Stomach (tissue), 19 donors: ENCODE measurements at places on chromosomes 1 and 21. TPM values are rescaled to one million over a fixed set of nuclear protein-coding genes. Genes with fewer than 3 reads are reported as not detected.

DNA sequence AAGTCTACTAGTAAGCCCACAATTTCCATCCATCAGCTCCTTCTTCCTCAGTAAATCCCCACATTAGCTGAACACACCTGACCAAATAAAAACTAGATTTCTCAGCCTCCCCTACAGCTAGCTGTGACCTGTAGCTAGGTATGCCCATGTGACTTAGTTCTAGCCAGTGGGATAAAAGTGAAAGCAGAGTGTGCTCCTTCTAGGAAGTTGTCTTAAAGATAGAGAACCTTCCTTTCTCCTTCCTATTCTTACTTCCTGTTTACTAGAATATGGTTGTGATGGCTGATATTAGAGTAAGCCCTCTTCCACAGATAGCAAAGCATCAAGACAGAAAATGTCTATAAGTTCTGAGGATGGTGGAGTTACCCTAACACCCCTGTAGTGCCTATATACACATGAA is 67.0 kb downstream of the PIK3R3 start:
- no peaks in the 10 kb centered on the region for H3K27me3 ChIP-seq

DNA sequence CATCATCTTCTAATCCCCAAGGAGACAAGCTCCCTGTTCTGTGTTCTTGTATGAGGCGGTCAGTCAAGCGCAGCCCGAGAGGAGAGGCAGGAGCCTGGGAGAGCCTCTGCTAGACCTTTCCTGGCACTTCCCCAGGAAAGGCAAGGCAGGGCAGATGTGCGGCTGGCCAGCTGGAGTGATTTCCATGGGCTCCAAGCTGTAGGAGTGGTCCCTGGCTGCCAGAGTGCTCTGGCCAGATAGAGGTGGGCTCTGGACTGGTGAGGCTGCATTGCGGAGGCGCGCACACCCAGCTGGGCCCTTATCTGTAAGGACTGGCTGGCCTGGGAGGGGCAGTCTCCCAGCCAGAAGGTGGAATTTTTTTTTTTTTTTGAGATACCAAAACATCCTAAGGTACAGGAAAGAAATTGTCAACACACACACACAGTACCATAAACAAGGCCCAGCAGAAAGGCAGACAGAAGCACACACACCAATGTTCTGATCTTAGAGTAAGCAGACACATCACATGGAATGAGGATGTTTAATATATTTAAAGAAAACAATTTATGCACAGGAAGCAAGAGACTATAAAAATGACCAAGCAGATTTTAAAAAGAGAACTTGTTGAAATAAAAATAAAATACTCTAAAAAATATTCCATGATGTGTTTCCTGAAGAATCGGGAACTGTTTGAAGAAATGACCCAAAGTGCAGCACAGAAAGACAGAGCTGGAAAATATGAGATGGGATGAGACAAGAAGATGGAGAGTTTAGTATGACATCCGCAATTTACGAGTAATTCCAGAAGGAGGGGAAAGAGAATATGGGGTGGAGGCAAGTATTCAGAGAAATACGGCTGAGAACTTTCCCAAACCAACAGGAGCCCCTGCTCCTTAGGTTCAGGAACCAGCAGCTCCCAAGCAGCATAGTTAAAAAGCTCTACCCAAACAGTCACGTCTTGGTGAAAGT is 13.4 kb downstream of the IBA57 start:
- no peak overlapping the region for H3K4me3 ChIP-seq
- peak overlapping the region; percentile 69 for H3K27ac ChIP-seq
- peaks cover 18% of the 10 kb centered on the region for H3K36me3 ChIP-seq
- peaks cover 20% of the 10 kb centered on the region for H3K4me1 ChIP-seq
- no peaks in the 10 kb centered on the region for H3K27me3 ChIP-seq

DNA sequence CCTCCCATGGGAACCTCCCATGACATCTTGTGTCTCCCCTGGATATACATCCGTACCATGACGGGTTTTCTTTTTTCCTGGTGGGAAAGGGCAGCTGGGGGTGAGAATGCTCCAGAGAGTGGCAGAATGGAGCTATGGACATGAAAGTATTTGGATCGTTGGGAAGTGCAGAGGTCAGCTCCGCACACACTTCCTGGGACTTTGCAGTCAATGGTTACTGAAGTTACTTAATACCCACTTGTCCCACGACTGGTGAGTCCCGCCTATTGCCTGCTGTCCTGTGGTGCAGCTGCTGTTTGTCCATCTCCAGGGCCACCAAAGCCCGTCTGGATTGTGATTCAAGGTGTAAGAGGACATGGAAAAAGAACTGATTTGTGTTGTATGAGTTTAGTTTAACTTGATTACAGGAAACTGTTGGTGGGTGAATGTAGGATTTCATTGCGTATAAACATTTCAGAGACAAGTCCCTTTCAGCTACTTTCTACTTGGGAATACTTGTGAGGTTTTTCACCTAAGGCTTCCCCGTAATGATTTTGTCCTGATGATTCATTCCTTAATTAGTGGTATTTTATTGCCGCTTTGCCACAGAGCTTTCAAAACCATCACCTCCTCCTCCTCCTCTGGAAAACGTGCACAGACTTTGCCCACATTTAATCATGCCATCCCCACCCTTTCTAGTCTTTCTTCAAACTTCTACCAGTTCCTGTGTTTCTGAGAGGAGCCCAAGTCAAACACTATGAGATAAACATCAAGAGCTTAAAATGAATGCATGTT is 308.8 kb downstream of the KIF26B start:
- H3K4me3 ChIP-seq = no peak overlapping the region
- no peak overlapping the region for H3K27ac ChIP-seq
- H3K27me3 ChIP-seq = no peaks in the 10 kb centered on the region
- H3K4me1 ChIP-seq = no peaks in the 10 kb centered on the region
- no peak for DNase-seq

The KCNT2 gene
- 32.3 TPM for total RNA-seq

The LCE3E gene
- not detected for total RNA-seq

The CFHR5 gene
- not detected for total RNA-seq

The PDC gene
- total RNA-seq = not detected

DNA sequence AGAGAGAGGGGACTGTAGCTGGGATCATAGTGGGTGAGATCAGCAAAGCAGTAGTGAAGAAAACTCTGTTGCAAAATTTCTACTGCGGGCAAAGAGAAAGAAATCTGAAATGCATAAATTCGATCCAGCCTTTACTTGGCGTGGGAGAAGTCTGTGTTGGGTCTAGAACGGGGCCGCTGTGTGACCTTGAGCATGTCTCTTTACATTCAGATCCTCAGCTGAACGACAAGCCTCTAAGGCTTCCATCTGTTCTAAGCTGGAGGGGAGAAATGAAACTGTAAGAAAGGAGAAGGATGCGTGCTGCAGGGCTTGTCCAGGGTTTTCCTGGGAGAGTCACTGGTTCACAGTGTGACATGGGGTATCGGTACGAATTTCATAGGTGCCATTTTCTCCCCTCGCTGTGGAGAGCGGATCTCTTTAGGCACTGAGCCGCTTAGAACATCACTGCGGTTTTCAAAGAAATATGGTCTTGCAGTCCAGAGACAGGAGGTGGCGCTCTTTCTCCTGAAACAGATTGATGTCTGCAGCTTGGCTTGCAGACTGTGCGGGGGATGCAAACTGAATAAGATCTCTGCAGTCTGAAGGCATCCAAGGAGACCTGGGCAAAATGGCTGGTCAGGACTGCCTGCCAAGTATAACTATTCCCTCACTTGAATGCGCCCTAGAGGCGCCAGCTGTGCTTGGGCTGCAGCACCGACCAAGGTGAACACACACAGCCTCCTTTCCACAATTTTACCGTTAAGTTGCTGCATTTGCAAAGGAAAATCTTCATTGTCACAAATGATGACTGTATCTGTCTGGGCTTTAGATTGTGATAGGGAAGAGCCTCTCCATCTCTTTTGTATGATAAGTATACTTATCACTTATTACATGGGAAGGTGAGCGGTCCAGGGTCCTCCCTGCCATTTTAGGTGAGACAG is 104.1 kb downstream of the XCL2 start:
- H3K4me1 ChIP-seq = peaks cover 12% of the 10 kb centered on the region
- H3K36me3 ChIP-seq = no peaks in the 10 kb centered on the region
- H3K27ac ChIP-seq = no peak overlapping the region
- peak; percentile 94 for DNase-seq
- H3K27me3 ChIP-seq = no peaks in the 10 kb centered on the region
- peak overlapping the region; percentile 31 for H3K4me3 ChIP-seq

- no peaks in the 10 kb centered on the region for H3K4me1 ChIP-seq
- no peak overlapping the region for H3K4me3 ChIP-seq
- no peak overlapping the region for H3K27ac ChIP-seq
- no peaks in the 10 kb centered on the region for H3K27me3 ChIP-seq
- H3K36me3 ChIP-seq = no peaks in the 10 kb centered on the region
Observed at GRCh38 chr1:211587123-211587522, 8.2 kb upstream of the SLC30A1 start.

DNA sequence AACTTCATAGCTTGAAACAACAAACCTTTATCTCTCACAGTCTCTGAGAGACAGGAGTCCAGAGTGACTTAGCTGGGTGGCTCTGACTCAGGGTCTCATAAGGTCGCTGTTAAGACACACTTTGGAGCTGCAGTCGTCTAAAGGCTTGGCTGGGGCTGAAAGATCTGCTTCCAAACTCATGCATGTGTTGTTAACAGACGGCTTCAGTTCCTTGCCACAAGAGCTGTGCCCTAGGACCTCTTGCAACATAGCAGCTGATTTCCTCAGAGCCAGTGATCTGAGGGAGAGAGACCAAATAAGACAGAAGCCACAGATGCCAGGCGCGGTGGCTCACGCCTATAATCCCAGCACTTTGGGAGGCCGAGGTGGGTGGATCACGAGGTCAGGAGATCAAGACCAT is 176.8 kb downstream of the DISC1 start:
- H3K4me1 ChIP-seq = no peaks in the 10 kb centered on the region
- no peaks in the 10 kb centered on the region for H3K36me3 ChIP-seq
- H3K27ac ChIP-seq = no peak overlapping the region
- H3K4me3 ChIP-seq = no peak overlapping the region
- no peaks in the 10 kb centered on the region for H3K27me3 ChIP-seq

The BCL2L15 gene
- 425 TPM for total RNA-seq

- H3K36me3 ChIP-seq = no peaks in the 10 kb centered on the region
- peak; percentile 92 for DNase-seq
- H3K4me3 ChIP-seq = no peak overlapping the region
- peaks cover 53% of the 10 kb centered on the region for H3K4me1 ChIP-seq
- H3K27me3 ChIP-seq = no peaks in the 10 kb centered on the region
- peak overlapping the region; percentile 81 for H3K27ac ChIP-seq
Observed at GRCh38 chr1:234535763-234536515, 57.0 kb upstream of the TARBP1 start.

DNA sequence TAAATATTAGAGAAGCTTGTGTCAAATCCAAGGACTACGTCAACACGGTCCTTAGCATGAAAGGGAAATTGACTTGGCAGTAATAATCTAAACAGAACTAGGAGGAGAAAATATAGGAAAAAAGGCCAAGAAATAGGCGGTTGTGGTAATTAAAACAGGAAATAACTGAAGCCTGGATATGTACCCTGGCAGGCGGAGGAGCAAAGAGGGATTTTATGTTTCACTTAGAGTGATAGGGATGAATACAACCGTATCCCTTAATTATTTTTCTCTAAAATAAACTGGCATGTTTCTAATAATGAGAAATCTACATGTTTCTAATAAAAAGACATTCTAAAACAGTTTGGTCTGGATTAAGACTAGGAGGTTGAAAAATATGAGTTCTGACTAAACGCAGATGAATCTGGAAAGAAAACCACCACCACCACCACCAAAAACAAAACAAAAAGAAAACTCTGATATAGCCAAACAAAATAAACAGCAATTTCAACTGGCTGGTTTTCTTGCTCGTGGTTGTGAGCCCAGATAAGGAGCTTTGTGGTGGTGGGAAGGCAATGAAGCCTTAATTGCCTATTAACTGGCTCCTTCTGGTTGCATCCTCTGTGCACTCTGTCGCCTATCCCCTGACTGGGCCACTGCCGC is 334.2 kb upstream of the SNX7 start:
- no peak overlapping the region for H3K4me3 ChIP-seq
- H3K27me3 ChIP-seq = no peaks in the 10 kb centered on the region
- peaks cover 10% of the 10 kb centered on the region for H3K4me1 ChIP-seq
- DNase-seq = no peak
- H3K36me3 ChIP-seq = no peaks in the 10 kb centered on the region
- no peak overlapping the region for H3K27ac ChIP-seq

The VANGL2 gene
- 1.4 TPM for total RNA-seq

DNA sequence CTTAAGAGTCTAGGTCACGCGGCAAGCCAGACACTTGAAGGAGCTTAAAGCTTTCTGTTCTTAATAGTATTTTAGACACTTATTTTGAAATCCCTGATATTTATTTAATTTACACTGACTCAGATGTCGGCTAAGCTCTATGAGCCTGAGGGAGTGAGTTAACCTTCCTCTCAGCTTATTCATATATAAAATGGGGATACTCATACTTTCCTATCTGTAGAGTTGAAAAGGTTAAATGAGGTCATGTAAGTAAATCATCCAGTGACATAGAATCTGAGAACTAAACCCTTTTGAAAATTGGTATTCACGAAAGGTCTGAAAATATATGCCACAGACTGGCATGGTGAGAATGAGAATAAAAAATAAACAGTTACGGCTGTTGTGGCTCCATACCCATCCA is 1.4 kb upstream of the GPR161 start:
- H3K27me3 ChIP-seq = no peaks in the 10 kb centered on the region
- no peak for DNase-seq
- H3K4me1 ChIP-seq = peaks cover 36% of the 10 kb centered on the region
- peak overlapping the region; percentile 84 for H3K27ac ChIP-seq
- no peaks in the 10 kb centered on the region for H3K36me3 ChIP-seq
- H3K4me3 ChIP-seq = no peak overlapping the region

- H3K4me1 ChIP-seq = peaks cover 13% of the 10 kb centered on the region
- no peaks in the 10 kb centered on the region for H3K27me3 ChIP-seq
- DNase-seq = no peak
- H3K27ac ChIP-seq = no peak overlapping the region
Observed at GRCh38 chr21:14736162-14736561, 190.0 kb upstream of the SAMSN1 start.

The IL20 gene
- not detected for total RNA-seq

The KCNK2 gene
- total RNA-seq = 2.8 TPM

GRCh38 chr1:234780531-234781162 is 170.7 kb upstream of the IRF2BP2 start:
- H3K4me1 ChIP-seq = no peaks in the 10 kb centered on the region
- no peaks in the 10 kb centered on the region for H3K36me3 ChIP-seq
- H3K27ac ChIP-seq = no peak overlapping the region
- peaks cover 34% of the 10 kb centered on the region for H3K27me3 ChIP-seq
- no peak for DNase-seq

DNA sequence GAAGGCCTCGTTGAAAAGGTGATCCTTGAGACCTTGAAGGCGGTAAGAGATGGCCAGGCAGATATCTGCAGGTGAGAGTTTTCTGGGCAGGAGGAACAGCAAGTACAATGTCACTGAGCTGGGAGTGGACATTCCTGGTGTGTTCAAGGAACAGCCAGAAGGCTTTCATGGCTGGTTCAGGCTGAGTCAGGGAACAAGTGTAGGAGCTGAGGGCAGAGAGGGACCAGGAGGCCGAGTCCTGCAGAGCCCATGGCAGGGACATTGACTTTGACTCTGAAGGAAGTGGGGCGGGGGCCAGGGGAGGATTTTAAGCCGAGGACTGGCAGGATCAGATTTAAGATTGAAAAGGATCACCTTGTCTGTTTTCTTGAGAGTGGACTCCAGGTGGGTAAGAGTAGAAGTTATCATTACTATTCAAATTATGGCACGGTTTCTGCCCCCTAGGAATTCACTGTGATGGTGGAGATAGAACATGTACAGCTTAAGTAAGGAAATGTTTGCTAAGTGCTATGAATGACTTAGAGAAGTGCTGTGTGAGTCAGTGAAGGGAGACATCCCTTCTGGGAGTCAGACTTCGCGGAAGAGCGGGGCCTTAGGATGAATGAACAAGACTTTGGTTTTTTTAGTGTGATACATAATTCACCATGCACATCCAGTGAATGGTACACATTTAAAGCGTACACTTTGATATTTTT is 202.3 kb downstream of the KIF26B start:
- H3K4me3 ChIP-seq = no peak overlapping the region
- H3K4me1 ChIP-seq = no peaks in the 10 kb centered on the region
- DNase-seq = no peak
- no peaks in the 10 kb centered on the region for H3K36me3 ChIP-seq
- H3K27me3 ChIP-seq = no peaks in the 10 kb centered on the region
- no peak overlapping the region for H3K27ac ChIP-seq
